ENCODE measurements at places on chromosomes 2 and 18.

GRCh38 chr2:218711550-218711929 lies 905 bp downstream of the TTLL4 start:
- DNase-seq, result no peak

- no peak for DNase-seq
Measured at GRCh38 chr2:181157326-181157725, 176.9 kb downstream of the UBE2E3 start.

- no peak for DNase-seq
Measured at GRCh38 chr2:172196768-172197431, 94.2 kb upstream of the DLX2 start.

DNA sequence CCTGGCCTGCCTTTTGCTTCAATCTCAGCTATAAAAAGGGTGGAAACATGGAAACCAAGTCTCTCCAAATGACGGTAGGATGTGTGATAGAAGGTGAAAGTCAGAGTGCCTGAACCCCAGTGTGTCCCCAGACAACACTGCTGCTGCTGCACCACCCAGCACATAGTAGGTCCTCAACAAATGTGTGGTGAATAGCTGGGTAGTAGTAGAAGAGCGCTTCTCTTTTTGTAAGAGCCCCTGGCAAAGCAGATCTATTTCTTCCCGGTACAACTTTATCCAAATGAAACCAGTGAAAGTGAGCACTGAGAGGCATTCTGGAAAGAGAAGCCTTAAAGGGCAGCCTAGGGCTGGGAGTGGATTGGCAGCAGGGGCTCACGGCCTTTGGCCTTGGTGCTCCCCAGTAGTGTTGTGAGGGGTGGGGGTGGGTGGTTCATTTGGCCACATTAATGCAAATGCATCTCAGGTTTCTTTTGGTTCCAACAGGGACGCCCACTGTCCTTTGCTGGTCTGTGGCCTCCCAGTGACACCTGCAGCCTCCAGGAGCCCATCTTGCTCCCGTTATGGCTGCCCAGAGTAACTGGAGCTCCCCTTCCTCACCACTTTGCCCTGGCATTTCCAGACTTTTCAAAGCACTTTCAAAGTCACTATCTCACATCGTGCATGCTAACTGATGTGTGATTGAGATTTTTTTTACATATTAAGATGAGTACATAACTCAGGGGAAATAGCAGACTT lies 304.3 kb upstream of the EPAS1 start:
- DNase-seq, result no peak

DNA sequence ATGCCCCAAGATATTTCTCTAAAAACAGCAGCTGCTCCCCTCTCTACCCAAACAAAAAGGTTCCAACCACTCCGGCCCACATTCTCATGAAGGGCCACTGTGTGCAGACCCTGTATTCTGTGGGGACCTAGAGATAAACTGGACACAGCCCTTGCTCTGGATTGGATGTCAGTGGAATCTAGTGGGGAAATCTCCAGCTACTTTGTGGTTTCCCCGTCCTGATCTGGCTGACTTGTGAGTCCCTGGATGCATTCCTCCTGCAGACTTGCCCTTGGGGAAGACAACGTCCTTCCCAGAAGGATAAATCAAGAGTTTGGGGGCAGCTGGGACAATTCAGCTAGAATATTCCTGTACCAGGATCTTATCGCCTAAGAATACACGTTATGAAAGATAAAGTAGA lies 151.1 kb downstream of the FSHR start:
- DNase-seq, result no peak

- DNase-seq, result no peak
Measured at GRCh38 chr2:218063896-218064295, 5.2 kb upstream of the RUFY4 start.

GRCh38 chr2:189609853-189610252 lies 29.3 kb upstream of the SLC40A1 start:
- no peak for DNase-seq
